ENCODE measurements at places on chromosomes 2 and 18.

- DNase-seq, result no peak
Measured at GRCh38 chr2:187302586-187302985, 145.5 kb downstream of the CALCRL start.

- DNase-seq, result no peak
Measured at GRCh38 chr2:7427293-7428060, 510.3 kb downstream of the RNF144A start.

GRCh38 chr18:76709659-76710645 lies 112.4 kb upstream of the ZNF236 start:
- DNase-seq, result peak; percentile 79

DNA sequence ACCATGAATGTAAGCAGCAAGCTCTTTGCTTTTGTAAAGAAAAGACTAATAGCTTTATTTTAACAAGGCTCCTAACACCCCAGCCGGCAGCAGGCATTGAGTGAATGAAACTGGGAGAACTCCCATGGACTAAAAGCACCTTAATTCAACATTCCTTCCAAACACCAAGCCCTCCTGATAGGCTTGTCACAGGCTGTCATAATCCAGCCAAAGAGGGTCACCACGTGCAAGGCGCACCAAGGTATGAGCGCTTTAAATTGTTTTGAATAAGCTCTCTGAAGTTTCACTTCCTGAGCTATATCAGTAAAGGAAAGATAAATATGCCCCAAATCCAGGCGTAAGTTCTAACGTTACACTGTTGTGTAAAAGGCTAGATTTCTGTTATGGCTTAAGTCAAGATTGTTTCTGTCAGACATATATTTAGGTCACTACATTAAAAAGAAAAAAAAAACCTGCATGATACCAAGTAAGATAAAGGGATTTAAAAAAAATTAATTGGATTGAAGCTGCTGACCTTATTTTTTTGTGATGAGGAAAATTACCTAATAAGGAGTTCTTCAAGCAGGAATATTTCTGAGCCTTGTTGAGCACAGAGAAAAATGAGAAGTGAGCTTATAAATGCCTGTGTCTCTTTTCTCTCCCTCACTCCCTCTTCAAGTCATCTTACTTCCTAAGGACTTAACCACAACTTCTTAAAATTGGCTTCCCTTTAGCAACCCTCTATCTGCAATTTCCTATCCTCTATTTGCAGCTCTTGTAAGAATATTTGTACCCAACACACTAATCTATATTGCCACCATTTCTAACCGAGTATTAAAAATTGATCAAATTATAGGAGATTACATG lies 136.1 kb upstream of the NRP2 start:
- no peak for DNase-seq

DNA sequence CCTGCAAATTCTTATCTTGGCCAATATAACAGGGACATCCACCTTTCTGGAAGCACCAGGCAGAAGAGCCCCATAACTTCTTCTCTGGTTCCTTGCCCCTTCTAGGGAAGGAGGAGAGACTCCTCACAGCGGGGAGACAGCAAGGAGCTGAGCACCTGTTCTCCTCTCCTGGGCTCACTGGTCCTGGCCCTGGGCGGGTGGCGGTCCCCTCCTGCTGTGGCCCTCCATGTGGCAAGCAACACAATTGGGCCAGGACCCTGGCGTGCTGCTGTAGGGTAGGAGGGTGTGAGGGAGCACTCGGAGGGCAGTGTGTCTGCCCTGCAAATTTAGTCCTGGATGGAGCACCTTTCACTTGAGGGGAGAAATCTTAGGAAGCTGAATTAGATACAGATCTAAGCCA lies 6.9 kb downstream of the IL37 start:
- no peak for DNase-seq

GRCh38 chr2:237324837-237325236 lies 89.1 kb downstream of the COL6A3 start:
- no peak for DNase-seq

DNA sequence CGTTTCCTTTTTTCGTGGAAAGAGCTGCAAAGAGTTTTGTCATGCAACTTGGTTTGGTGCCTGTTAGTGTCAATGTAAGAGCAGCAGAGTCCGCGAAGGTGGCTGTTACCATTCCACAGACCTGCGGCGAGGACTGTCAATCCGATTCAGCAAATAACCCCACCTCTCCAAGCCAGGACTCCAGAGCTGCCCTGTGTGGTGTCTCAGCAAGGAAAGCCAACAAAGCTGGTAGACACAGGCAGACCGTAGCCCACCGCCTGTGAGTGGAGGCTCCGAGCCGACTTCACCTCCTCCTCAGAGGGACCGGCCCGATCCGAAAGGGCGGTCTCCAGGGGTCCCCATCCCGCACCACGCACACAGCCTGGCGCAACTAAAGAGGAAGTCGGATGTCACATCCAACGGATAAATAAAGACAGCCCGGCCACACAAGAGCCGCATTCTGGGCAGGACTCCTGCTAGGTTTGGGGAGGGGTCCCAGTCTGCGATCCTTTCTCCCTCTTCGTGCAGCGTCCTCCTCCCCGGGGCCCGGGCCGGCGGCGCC lies 819 bp downstream of the ANKRD44 start:
- peak; percentile 66 for DNase-seq

DNA sequence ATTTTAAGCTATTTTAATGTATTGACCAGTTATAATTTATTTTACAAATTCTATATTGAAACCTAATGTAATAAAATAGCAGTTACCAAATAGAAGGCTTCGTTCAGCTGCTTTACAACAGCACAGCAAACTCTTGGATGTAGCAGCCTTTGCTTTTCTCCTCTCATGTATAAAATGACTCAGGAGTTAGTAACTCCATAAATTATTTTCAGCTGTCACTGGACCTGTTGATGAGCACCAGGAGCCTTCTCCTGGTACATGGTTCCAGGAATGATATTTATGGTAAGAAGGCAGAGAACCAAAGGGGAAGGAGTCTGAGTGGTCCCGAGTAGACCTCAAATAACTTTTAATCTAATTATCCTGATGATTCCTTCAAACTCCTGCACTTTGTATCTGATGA lies 256.4 kb upstream of the NETO1 start:
- DNase-seq, result no peak

- DNase-seq, result no peak
Measured at GRCh38 chr2:55581435-55581834, 36.0 kb downstream of the PPP4R3B start.

DNA sequence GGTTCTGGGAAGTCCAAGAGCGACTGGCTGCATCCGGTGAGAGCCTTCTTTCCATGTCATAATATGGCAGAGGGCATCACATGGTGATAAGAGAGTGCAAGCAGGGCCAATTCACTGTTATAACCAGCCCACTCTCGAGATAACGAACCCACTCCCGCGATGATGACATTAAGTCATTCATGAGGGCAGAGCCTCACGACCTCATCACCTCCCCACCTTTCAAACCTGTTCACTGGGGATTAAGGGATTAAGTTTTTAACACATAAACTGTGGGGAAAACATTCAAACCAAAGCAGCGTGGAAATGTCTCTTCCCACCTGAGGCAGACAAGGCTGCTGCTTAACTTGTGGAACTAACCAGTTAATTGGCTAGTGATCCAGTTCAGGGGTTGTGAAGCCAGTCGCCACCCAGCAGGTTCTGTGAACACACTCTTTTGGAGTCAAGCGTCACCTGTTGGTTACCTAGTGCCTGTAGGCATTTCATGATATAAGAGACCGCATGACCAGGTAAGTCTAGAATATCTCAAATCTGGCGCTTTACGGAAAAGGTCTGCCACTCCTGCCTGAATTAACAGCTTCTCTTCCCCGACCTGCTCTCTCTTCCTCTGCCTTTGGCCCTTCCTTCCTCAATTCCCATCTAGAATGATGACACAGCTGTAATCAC lies 54.3 kb downstream of the EDAR start:
- no peak for DNase-seq

DNA sequence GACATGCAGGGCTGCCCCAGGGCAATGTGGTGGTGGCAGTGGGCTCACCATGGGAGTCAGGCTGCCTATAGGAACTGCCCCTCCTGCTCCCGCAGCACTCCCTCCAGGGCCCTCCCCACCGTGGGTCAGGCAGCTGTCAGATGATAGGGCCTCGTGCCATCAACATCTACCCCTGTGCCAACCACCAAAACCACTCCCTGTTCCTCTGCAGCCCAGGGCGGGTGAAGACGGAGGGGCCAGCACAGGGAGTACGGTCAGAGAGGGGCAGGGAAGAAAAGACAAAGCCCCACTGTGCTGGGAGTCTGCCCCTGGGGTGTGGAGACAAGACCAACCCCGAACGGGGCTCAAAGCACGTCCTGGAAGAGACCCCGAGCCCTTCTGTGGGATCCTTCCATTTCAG lies 97.4 kb downstream of the TNS1 start:
- DNase-seq, result no peak

GRCh38 chr2:30443081-30443480 lies 4.0 kb upstream of the LCLAT1 start:
- no peak for DNase-seq

DNA sequence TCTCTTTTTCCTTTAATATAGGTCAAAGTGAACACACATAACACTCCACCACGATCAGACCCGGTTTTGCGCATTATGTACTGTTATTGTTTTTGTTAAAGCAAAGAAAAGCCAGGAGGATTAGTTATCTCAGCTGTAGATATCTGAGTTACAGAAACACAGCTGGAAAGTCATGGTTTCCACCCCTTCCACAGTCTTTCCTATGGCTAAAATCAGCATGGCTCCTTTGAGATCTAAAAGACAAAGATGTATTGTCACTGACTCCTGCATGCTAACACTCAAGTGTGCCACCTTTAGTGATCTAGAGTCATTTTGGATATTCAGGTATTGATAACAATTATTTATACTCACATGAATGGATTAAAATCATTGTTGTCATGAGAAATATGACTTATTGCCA lies 260.0 kb downstream of the FIGN start:
- DNase-seq, result no peak

DNA sequence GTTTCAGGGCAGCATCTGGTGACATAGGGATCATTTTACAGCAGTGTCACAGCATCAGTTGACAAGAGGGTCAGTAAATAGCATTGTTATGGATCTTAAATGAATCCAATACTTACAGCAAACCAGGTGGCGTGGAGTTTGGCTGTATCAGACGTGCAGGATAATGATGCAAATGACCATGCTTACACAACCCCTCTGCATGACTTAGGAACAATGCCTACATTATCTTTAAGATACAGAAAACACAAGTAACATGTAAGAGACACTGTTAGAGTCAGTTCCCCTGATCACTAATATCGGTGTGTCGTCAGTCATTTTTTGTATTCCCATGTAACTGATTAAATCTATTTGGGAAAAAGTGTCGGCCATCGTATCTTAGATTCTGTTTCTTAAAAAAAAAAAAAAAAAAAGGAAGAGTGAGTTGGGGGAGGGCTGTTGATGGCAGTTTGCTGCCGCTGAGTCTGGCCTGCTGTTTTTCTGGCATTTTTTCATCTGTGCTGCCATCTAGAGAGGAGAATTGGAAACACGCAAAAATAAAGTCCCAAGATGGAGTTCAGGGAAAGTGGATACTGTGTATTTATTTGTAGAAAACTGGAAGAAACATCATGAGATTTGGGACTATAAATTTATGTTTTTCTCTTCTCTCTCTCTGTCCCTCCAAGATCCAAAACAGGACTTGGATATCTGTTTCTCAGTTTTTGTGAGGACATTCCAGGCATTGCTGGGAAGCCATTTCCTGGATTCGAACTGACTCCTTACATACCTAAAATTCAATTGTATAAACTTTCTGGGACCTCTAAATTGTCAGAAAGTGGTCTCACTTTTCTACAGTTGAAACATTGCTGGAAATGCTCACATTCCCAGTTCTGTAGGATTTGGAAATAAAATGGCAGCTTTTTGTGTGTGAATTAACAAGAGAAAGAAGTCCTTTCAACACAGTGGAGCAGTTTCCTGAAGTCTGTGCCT lies 60.3 kb upstream of the AGPS start:
- DNase-seq, result no peak

GRCh38 chr2:179237209-179237946 lies 27.3 kb downstream of the SESTD1 start:
- DNase-seq, result no peak

DNA sequence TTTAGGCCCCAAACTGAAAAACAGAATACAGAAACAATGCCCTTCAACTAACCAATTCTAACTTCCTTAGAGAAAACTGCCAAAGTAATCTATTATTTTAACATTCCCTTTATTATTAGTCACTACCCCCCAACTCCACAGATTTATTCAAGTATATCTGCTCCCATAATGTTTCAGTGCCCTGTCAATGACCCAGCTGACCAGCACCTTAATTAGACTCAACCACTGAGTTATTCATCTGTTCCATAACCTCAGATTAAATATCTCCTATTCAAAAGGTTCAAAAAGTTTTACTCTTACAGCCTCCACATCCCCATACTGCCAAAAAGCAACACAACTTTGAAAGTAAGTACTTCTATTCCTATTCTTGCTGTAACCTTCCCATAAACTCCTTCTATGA lies 202.4 kb downstream of the EXOC6B start:
- DNase-seq, result no peak
